ENCODE measurements at places on chromosomes 6 and 20. TPM values are rescaled to one million over a fixed set of nuclear protein-coding genes. Genes with fewer than 3 reads are reported as not detected.

Gene TAF8
- total RNA-seq, result 11.0 TPM

Gene RIMS4
- not detected for total RNA-seq

Gene RAD21L1
- total RNA-seq, result not detected

Gene AAR2
- total RNA-seq, result 11.5 TPM

Gene DACT2
- total RNA-seq, result 2.5 TPM
